ENCODE measurements at places on chromosomes 12 and 14. TPM values are rescaled to one million over a fixed set of nuclear protein-coding genes. Genes with fewer than 3 reads are reported as not detected.

Gene IAPP
- not detected for total RNA-seq

Gene DNAJC22
- 54.7 TPM for total RNA-seq

Gene PGAM5
- 6.7 TPM for total RNA-seq

Gene AGAP2
- 2.2 TPM for total RNA-seq

Gene CMTM5
- not detected for total RNA-seq

Gene PPM1H
- total RNA-seq = 0.29 TPM

Gene ANKRD33
- not detected for total RNA-seq

Gene NFATC4
- 20.9 TPM for total RNA-seq

Gene KLHL33
- 0.37 TPM for total RNA-seq

Gene SYT1
- 11.4 TPM for total RNA-seq

Gene CREBL2
- 42.0 TPM for total RNA-seq

Gene ACOT4
- not detected for total RNA-seq

DNA sequence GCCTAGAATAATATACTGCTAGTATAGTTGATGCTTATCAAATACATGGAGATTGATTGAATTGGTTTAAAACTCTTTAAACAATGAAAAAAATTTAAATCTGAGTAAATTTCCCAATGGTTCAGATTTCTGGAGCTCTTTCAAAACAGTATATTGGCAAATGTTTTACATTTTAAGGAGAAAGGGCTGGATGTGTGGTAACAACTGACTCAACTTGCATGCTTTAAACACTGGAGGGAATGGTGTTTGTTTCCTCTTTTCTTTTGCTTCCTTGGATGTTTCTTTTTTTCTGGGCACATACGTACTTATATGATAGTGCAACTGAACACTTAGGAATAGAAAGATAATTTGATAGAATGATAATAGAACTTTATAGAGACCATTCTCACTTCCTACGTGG, 73.8 kb upstream of the RFX4 start:
- DNase-seq = no peak

- no peak for DNase-seq
Measured at GRCh38 chr12:105433804-105434203, 103.3 kb downstream of the C12orf75 start.

DNA sequence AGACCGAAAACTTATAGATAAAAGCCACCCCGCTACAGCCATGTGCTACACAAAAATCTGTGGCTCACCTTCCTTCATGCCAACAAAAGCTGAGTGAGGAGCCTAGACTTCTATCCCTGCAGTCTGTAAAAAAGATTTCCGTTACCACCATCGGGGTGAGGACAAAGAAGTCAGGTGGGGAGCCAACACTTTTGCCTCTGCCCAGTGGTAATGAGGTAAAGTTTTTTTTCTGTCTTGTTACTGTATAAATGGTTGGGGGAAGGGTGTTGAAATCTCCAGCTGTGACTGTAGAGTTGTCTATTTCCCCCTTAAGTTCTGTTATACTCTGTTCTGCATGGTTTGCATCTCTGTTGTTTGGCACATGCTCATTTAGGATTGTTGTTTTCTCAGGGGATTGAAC, 707.8 kb downstream of the FLRT2 start:
- DNase-seq = no peak

DNA sequence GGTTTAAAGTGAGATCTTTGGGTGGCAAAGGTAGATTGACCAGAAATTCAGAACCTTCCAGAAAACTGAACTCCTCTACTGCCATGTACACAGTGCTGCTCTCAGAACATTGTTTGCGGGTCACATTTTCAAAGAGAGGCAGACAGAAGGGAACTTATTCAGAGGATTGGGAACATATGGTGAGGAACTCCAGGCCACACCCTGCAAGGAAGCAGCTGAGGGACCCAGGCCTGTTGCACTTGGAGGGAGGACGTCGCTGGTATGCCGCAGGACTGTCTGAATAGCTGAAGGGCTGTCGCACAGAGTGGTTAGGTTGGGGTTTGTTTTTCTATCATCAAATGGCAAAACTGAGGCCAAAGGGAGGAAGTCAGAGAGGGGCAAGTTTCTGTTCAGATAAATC, 441.1 kb downstream of the DPF3 start:
- no peak for DNase-seq

DNA sequence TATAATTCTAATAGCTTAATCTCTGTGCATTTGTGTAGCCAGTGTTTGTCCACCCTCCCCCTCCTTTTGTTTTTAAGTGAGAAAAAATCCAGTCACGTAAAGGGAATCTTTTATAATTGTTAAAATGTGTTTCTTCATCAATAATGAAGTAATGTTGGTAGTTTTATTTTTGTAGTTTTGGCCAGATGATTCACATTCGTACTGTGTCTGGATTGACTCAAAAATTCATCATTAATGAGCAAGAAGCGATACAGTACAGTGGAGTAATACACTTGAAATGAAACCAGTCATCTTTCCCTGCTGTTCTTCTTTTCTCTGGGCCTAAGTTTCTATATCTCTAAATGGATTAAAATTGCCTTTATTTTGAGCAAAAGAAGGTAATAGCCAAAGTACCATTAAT, 86.5 kb downstream of the SRGAP1 start:
- DNase-seq = no peak

GRCh38 chr14:61891170-61891569, 128.9 kb downstream of the SNAPC1 start:
- no peak for DNase-seq

DNA sequence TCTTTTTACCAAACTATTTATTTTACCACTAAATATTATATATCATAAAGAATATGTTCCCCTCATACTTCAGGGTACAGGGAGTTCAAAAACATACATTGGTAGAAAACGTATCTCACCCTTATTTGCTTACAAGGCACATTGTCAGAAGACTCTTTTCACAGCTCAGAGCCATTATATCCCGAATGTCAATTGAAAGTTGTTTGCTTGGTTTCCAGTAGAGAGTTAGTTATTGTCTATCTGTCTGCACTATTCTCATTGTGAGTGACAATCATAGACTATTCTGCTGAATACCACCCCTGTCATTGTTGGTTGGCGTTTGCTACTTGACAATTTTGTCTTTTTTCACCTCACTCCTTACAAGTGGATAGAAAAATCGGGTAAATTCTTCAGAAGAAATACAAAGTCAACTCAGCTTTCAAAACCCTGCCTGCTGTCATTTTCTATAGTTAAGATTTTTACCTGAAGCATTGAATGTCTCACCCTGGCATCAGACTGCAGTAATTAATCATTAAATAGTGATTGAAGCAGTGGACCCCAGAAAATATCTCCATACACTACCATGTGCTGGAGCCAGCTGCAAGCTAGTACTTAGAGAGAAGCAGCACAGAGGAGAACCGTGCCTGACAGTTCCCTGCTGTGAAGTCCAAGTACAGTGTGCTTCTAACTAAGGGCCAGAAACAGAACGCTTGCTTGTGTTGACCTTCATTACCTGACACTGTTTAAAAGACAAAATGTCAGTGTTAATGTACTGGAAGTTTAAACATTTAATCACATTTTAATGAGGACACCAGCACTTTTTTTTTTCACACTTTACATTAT, 510.6 kb downstream of the RERGL start:
- peak; percentile 1 for DNase-seq

DNA sequence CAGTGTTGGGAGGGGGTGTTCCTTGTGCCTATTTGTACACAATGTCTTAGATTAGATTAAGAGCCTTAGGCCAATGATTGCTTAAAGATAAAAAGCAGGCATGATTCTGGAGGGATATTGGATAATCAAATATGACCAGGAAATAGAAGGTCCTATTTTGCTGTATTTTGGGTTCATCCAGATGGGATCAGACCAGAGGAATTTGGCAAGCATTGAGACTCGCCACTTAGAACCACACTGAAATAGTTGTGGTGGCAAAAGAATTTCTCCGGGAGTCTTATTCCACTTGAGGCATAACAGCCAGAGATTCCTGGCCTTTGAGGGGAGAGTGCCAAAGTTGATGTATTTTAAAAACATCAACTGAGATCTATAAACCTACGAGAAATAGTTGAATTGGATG, 327.2 kb downstream of the RAD51B start:
- no peak for DNase-seq

GRCh38 chr12:78756936-78757335, 107.6 kb upstream of the SYT1 start:
- no peak for DNase-seq

GRCh38 chr12:25438638-25439037, 114.4 kb downstream of the LMNTD1 start:
- DNase-seq = no peak

DNA sequence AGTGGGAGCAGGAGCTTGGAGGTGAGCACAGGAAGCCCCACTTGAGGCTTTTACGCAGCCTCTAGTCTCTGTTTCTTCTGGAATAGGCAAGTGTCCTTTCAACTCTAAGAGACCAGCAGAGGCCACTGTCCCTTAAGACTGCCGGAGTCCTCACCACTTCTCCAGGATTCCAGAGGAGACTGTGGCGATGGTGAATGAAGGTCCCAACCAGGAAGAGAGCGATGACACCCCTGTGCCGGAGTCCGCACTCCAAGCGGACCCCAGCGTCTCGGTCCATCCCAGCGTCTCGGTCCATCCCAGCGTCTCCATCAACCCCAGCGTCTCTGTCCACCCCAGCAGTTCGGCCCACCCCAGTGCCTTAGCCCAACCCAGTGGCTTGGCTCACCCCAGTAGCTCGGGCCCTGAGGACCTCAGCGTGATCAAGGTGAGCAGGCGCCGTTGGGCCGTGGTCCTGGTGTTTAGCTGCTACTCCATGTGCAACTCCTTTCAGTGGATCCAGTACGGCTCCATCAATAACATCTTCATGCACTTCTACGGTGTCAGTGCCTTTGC, 442 bp downstream of the FLVCR2 start:
- no peak for DNase-seq

- no peak for DNase-seq
Measured at GRCh38 chr14:94805680-94806288, 35.9 kb upstream of the GSC start.

DNA sequence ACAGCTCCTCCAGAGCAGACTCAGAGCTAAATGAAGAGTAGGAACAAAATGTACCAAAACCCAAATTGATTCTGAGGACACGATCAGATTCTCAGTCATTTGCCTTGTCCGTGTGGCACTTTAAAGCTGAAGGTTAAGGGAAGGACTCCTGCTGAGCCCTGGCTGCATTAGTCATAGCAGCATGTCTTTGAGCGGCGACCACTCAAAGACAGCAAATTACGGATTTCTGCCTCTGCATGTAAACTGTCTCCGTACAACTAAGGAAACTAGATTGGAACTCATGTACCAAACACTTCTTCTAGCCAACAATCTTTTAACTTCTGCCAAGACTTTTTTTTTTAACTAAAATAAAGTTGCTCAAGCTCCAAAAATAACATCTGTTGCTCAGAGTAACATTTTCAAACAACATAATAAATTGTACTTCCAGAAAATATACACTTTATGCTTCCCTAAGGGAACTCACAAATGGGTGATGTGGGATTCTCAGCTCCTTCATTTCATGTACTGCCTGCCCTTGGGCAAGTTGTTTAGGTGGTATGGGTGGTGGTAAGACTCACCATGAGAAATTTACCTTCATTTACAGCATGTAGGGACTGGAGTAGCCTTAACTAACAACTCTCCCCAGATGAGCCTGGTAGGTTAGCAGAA, 56.1 kb downstream of the RERG start:
- DNase-seq = peak; percentile 51

GRCh38 chr12:49922349-49923034, 18.8 kb upstream of the FAIM2 start:
- DNase-seq = no peak

DNA sequence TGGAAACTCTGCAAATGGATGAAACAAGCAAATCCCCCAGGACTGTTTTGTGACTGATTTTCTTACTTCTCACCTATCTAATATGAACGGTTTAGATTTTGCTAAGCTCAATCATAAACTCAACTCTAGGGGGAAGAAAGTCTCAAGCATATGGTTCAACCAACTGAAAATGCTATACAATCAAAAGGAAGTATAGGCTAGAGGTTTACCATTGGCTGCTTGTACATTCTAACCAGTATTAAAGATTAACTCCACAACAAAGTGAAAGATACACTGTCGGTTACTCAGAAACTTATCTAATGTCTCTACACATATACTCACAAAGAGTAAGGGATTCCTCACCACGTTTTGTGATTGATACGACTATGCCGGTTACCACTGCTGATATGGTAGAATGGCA, 281.8 kb upstream of the SOX5 start:
- DNase-seq = no peak

- no peak for DNase-seq
Measured at GRCh38 chr14:67586369-67586768, 13.7 kb downstream of the PIGH start.

- no peak for DNase-seq
Measured at GRCh38 chr12:131893605-131894312, 663 bp upstream of the ULK1 start.

GRCh38 chr14:93010522-93011140, 87.7 kb downstream of the CHGA start:
- no peak for DNase-seq

- no peak for DNase-seq
Measured at GRCh38 chr12:8622646-8623045, 10.0 kb upstream of the AICDA start.

DNA sequence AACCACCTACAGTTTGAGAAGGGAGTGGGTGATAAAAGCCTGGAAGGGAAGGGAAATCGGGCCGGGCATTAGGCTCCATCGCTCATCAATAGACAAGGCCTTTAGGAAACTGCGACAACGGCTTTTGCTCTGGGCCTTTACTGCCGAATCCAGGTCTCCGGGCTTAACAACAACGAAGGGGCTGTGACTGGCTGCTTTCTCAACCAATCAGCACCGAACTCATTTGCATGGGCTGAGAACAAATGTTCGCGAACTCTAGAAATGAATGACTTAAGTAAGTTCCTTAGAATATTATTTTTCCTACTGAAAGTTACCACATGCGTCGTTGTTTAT, 261 bp upstream of the RNU7-1 start:
- DNase-seq = peak; percentile 86

- DNase-seq = peak; percentile 66
Measured at GRCh38 chr12:52975820-52976573, 27.1 kb downstream of the KRT18 start.

GRCh38 chr14:88902850-88903249, 78.4 kb downstream of the TTC8 start:
- no peak for DNase-seq

DNA sequence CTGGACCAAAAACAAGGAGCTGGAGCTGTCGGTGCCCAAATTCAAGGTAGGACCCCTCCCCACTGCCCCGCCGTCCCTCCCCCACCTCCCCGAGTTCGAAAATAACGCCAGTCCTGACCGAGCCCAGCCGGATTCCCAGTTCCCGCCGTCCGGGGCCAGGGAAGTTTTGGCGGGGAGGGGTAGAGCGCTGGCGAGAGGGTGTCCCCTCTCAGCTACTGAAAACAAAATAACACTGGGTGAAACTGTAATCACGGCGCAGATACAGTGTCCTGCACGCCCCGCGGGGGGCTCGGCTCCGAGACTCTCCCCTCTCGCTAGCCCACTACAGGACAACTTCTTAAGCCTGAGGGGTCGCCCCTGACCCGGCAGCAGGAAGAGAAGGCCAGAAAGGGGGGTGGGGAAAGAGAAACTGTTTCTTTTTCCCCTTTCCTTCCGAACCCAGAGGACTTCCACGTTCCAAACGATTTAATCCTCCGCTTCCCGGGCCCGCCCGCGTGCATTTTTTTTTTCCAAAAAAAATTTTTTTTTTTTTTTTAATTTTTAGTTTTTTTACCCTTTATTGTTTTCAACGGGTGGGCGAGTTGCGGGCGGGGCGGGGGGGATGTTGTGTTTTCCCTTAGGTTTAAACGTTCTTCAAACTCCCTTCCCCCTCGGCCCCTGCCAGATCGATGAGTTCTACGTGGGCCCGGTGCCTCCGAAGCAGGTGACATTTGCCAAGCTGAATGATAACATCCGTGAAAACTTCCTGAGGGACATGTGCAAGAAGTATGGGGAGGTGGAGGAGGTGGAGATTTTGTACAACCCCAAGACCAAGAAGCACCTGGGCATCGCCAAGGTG, 1.6 kb downstream of the SETD1B start:
- no peak for DNase-seq

- no peak for DNase-seq
Measured at GRCh38 chr12:121423682-121424623, 24.0 kb downstream of the RNF34 start.
